ENCODE measurements at places on chromosomes 5 and 9.

- DNase-seq: no peak
Observed at GRCh38 chr9:23630488-23630887, 195.6 kb downstream of the ELAVL2 start.

- no peak for DNase-seq
Observed at GRCh38 chr5:116652903-116653302, 78.3 kb upstream of the SEMA6A start.

DNA sequence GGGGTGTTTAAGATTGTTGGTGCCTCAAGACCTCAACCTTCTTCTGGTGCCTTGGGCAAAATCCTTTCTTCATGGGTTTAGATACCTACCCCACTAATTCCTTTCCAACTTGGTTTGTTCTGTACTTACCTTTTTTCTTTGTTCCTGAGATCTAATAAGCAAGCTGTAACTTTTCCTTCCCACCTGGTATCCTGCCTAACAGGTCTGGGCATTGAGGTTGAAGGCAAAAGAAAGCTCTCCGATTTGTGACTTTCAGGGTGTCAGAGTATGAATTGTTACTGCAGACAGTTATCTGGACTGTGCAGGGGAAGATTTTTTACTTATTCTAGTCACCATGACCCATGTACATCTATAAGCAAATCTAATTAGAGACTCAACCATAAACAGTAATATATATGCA, 162.6 kb upstream of the DMRT1 start:
- no peak for DNase-seq

GRCh38 chr5:3120028-3120427, 368.6 kb upstream of the IRX2 start:
- DNase-seq: no peak

- DNase-seq: peak; percentile 71
Observed at GRCh38 chr5:5523066-5523505, 100.6 kb downstream of the ICE1 start.

DNA sequence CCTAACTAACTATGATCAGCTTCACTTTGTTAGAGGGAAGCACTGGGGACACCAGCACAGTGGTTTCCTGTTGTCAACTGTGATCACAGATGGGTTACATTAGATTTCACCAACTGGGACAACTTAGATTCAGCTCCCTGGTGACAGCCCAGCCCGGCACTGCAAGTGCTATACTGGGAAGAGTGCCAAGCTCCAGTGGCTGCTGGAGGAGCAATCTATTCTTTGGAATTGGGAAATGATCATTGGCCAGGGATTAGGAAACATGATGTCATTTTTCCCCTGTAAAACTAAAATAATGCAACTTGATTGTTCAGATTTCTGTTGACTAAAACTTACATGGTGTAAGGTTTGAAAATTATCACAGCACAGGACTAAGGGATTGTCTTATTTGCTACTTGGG, 33.2 kb downstream of the PTGR1 start:
- DNase-seq: no peak

DNA sequence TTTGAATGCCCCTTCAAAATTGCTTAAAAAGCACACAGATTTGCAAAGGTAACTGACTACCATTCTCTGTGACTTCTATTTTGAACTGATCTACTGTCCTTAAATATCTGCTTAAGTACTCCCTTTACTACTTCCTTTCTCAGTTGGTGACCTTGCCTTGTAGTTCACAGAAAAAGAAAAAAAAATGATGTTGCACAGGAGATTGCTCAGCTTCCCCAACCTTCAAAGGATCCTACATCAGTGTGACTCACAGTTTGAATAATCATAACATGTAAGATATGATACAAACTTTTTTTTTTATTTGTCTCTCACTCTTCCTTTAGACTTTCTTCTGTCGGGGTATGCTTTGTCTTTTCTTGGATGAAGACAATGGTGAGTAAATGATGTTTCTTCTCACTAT, 1029.6 kb downstream of the CDH12 start:
- no peak for DNase-seq

GRCh38 chr5:104172976-104173375, 610.4 kb upstream of the NUDT12 start:
- no peak for DNase-seq

DNA sequence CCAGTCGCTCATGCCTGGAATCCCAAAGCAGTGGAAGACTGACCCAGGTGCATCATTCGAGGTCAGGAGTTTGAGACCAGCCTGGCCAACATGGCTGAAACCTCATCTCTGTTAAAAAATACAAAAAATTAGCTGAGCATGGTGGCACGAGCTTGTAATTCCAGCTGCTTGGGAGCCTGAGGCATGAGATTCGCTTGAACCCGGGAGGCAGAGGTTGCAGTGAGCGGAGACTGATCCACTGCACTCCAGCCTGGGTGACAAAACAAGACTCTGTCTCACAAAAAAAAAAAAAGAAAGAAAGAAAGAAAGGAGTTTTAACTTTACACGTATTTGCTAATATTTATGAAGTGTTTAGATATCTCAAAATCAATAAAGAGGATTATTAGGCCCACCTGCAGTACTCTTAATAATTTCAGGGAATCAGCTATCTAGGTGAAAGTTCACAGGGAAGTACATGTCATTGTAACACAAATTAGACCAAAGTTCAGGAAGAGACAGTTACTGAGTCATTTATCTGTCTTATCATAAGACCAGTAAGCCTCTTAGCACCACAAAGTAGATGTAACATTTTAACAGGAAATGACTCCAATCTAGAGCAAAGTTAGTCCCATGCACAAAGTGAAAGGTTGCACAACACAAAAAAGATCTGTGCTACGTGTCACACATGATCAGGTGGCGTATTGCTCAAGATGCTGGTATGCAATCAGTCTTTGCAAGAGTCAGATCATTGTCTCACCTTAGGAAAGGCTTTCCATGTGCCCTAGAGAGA, 34.1 kb upstream of the PLIN2 start:
- DNase-seq: peak; percentile 80

DNA sequence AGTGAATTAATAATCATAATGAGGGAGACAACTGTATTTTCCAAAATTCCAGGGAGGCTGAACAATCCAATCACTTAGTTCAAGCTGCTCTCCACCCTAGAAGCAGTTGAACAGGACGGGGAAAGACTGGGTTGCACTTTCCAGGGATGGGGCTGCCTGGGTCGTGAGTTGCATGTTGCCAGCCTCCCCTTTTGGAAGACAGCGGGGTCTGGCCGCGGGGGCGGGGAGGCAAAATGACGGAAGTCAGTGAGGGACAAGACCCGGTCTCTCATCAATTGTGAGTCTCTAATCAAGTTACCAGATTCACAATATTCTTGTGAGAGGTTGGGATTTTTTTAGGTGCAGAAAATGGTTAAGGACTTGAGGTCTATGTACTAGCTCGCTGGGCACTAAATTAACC, 484.1 kb downstream of the ZSWIM6 start:
- DNase-seq: no peak

GRCh38 chr9:135971892-135972291, 10.7 kb upstream of the UBAC1 start:
- peak; percentile 38 for DNase-seq

- DNase-seq: no peak
Observed at GRCh38 chr5:83042507-83042906, 34.7 kb downstream of the TMEM167A start.

DNA sequence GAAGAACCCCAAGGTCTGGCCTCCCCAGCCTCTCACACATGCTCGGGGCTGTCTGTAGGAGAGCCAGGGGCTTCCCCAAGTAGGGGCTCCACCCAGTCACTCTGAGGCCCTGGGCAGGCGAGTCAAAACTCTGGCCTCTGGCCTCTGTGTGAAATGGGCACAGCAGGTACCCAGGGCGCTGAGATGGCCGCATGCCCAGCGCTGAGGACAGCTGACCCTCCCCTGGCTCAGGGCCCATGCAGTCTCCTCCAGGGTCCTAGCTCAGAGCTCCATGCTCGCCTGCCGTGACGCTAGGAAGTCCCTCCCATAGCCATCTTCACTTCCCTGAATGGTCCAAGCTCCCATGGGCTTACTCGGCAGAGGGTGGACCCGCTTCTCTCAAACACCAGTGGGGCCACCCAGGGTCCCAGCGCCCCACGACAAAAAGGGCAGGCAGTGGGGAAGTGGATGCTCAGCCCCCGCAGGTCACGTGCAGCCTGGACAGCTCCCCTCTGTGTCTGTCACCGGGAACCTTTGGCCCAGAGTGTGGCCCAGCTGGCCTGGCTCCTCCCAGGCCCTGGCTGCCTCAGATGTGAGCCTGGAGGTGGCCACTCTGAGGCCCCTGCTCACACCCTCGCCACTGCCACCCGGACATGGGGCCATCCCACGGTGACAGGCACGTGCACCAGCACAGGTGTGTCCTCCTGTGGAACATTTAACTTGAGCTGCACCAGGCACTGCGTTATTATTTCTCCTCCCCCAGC, 12.2 kb upstream of the VAV2 start:
- DNase-seq: no peak

DNA sequence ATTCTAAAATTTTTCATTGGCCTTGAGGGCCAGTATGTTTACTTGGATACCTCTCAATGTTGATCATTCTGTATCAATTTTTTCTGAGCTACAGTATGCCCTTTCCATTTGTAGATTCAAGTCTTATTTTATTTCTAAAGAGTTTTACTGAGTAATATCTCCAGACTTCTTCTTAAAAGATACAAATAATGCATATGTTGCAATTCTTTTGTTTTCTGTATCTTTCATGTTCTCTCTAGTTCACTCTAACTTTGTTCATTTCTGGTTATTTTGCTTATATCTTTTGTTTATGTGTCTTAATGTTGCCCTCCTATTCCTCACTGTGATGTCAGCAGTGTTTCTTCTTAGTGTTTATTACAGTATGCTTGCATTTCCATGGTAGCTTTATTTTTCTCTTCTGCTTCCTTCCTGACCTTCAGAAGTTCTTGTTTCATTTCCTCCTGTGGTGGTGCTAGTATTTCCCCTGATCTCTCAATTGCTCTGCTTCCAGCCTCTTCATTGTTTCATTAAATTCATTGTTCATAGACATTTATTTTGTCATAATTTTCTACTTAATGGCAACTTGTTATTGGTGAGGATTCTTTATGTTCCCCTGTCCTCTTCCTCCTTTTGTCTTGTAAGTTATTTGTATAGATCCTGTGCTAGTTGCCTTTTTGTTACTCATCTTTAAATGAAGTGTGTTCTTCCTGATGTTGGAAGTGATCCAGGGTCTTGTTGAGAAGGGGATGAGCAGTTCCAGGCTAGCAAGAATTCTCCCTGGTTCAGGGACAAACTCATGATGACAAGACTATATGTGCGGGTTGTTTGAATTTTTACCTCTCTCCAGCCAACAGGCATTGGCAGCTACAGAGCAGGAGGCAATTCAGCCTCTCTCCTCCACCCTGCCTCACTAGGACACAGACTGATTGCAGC, 160.8 kb downstream of the DEPDC1B start:
- no peak for DNase-seq

DNA sequence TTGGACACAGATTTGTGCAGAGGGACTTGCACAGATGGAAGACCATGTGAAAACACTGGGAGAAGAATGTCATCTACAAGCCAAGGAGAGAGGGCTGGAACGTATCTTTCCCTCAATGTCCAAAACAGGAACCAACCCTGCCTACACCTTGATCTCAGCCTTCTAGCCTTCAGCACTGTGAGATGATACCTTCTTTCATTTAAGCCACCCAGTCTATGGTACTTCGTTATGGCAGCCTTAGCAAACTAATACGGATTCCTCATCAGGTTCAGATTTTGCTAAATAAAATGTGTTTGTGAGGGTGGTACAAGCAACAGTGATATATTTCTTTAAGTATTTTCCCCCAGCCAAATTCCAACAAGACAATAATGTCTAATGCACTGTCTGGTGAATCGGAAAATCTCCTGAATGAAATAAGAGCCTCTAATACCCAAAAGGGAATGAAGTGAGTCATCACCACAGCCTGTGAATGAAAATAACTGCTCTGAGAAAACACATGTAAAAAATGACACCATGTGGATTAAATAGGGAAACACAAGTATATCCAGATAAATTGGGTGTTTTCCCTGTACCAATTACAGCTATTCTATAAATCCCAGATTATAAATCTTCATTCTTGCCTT, 182.8 kb upstream of the TARS1 start:
- DNase-seq: no peak

DNA sequence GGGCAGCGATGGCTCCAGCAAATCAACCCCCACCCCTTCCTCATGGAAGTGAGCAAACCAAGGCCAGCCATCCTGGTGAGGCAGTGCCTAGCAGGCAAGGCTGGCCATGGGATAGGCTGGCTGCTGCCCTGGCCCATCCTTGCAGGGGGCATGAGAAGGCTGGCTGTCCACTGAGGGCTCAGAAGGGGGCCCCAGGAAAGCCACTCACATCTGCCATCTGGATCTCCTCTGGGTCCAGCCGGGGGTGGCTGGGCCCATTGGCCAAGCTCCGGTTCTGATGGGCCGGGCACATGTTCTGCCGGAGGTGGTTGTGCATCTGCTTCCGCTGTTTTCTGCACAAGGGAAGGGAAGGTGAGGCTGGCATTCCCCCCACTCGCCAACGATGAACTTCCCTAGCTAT, 57.1 kb downstream of the PSD2 start:
- DNase-seq: no peak

- DNase-seq: no peak
Observed at GRCh38 chr9:4674783-4675182, 4.6 kb upstream of the CDC37L1 start.

- no peak for DNase-seq
Observed at GRCh38 chr9:18297056-18297841, 176.7 kb upstream of the ADAMTSL1 start.

GRCh38 chr9:100639854-100640253, 62.0 kb downstream of the CAVIN4 start:
- DNase-seq: no peak

- DNase-seq: no peak
Observed at GRCh38 chr9:92617195-92617813, 52.6 kb downstream of the IPPK start.

DNA sequence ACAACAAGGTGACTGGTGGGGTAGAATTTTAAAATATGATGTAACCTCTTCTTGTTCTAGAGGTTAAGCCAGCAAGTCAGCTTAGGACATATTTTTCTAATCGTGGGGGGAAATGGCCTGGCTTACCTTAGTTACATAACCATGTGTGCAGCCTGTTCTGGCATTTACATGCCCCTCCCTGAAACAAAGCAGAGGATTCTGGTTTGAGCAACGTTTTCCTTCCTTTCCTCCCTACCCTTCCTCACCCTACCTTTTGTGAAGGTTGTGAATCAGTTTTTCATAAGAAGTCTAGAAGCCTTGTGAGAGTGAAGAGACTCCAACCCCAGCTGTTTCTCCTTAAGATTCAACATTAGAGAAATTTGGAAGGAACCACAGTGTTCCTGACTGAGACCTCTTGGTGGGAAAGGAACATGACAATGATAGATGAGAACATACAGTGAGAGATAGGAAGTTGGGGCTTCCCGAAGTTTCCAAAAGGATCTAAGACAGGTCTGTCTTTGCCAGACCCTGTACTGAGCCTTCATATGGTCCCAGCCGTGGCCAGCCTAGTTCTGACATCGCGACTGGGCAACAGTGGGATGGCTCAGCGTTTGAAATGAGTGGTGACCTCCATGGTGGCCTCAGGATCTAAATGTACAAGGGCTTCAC, 365.2 kb downstream of the SPATA31D1 start:
- no peak for DNase-seq

- no peak for DNase-seq
Observed at GRCh38 chr5:172009536-172010270, 3.3 kb upstream of the FBXW11 start.

- no peak for DNase-seq
Observed at GRCh38 chr9:116383936-116384335, 230.3 kb downstream of the PAPPA start.
